ENCODE measurements at places on chromosomes 2 and 18.

GRCh38 chr2:96887493-96888012 lies 17.7 kb upstream of the SEMA4C start:
- peak; percentile 12 for DNase-seq

DNA sequence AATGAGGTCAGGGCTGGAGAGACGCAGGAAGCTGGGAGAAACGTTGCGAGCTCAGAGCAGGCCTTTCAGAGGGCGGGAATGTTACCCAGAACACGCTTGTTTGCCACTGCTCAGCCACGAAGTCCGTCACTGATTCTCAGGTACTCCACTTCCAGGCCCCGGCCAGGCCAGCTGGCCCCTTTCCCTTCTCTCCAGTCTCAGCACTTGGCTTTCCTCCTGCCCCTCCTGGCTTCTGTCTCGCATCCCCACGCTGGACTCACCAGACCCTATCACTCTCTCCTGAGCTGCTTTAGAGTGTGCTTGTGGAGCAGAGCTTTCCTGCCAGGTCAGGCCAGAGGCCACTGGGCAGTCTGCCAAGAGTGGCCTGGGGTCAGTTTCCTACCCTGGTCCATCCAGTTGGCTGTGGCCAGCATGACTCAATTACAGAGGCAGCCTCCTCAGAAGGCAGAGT lies 151.4 kb downstream of the TWIST2 start:
- no peak for DNase-seq

GRCh38 chr2:167962436-167963226 lies 284.8 kb downstream of the STK39 start:
- DNase-seq: no peak

DNA sequence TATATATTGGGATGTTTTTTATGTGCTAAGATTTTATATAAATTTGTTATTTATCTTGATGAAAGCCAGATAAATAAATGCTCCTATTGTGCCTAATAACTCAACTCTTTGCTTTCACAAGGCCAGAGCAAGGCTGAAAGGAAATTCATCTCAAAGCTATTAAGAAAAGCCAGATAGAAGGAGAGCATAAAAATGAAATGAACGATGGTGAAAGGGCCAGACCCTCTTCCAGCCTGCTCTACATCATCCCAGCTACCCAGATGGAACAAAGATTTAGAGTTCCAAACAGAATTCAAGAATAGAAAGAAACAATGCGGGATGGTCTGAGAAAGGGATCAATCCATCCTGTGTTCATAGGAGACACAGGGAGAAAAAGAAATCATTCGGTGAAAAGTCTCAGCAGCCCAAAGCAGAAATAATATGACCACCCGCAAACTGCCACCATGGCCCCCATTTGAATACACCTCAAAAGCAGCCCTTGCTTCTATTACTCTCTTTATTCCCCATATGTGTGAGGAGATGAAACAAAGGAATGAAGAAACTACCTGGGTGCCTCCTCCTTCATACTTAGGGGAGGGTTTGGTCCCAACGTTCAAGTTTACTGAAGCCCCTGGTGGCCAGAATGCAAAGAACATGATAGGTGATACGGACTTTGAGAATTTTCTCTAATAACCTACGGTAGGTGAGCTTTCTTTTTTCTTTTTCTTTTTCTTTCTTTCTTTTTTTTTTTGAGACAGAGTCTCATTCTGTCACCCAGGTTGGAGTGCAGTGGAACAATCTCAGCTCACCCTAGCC lies 110.1 kb upstream of the FBXO11 start:
- DNase-seq: no peak

DNA sequence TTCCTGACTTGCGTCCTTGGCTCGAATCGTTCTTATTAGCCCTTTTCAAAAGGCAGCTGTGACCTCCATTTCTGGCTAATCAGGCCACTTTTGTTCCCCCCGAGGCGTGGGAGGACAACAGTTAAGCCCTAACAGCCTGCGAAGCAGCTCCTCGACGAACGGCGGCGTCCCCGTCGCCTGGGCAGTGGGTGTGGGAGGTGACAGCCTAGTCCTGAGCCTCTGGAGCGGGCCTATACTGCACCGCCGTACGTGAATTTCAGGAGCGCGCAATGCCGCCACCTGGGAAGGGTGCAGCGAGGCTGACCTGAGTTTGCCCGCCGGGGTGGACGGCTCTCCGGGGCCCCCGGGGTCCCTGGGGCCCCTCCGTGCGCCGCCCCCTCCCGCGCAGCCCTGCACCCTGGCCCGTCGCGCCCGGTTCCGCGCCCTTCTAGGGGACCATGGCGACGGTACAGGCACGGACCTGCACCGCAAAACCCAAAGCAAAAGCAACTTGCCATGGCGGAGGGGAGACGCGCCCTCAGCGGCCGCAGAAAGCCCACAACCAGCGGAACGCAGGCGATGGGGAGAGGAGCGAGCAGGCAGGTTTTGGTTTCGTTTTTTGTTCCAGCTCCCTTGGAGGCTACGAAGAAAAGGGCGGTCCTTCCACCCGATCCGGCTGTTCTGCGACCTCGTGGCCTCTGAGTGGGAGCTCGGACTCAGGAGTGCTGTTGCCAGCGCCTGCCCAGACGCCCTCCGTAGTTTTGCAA lies at the start of gene RBM43:
Gene RBM43, minus strand, starts transcription at position 633 of the 746 bp plus-strand sequence. Its CDS starts 136 bp downstream, at position 497.
- no peak for DNase-seq

DNA sequence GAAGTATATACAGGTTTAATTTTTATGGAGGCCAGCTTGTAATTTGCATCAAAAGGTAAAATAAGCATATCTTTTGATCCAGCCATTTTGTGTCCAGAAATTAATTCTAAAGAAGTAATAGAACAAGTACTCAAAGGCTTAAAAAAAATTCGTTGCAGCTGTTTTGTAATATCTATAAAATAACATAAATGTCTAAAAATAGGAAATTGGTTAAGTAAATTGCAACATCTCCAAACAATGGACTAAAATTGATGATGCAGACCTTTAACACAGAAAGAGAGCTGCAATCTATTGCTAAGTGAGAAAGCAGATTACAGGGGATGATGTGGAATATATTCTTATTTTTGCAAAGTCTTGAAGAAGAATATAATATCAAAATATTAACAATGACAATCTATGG lies 19.4 kb downstream of the AAK1 start:
- DNase-seq: no peak

- DNase-seq: no peak
These were observed 19.7 kb upstream of the SCG2 start for GRCh38 chr2:223621901-223622300.

- DNase-seq: no peak
These were observed 93.7 kb downstream of the PAX3 start for GRCh38 chr2:222205136-222205535.

DNA sequence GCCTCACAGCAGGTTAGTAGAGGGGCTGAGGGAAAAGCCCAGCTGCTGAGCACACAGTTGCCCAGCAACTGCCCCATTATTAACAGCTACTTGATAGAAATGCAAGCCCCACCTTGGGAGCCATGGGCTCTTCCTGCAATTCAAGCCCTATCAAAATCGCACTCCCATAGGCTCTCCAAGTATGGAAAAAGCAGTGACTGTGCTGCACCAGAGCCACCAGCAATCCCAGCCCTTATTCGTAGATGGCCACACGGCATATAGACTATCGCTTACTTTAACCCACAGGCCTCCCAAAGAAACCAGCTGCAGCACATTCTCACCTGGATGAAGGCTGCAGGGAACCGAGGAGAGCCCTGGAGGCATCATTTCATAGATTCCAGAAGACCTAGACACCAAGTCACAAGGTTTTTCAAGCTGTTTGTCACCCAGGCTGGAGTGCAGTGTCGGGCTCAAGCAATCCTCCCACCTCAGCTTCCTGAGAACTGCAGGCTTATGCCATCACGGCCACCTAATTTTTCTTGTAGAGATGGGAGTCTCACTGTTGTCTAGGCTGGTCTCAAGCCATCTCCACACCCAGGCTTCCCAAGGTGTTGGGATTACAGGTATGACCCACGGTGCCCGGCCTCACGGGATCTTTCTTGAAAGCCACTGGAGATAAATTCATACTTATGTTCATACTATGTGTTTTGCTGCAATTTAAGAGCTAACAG lies 11.3 kb downstream of the NCL start:
- no peak for DNase-seq

DNA sequence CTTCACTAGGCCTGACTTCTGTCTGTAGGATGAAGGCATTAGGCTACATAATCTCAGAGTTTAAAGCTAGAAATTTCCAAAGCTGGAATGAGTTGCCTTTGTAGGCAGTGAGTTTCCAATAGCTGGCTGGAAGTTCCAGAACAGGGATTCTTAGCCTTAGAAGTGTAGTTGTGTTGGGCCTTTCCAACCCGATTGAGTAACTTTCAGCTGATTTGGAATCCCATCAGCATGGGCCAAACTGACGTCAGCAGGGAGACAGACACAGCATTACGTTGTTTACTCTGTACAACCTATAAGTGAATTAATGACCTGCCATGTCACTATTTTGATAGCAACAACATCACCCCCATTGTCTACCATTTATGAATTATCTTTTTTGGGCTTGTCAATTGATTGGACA lies 56.9 kb downstream of the SETBP1 start:
- DNase-seq: no peak

DNA sequence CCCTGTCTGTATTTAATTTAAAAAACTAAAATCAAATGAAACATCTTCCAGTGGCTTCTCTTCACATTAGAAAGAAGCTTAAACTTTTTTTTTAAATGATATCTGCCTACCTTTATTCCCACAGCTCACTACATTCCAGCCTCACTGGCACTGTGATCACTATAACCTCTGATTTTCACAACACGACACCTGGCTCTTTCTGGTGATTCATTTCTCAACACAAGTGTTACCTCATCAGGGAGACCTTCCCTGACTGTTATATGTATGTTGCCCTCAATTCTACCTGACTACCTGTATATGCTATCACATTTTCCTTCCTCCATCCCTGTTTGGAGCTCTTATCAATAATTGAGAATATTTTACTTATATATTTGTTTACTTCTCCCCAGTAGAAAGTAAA lies 76.6 kb downstream of the BAZ2B start:
- DNase-seq: no peak

GRCh38 chr18:51541230-51541629 lies 343.7 kb upstream of the MEX3C start:
- no peak for DNase-seq

- DNase-seq: no peak
These were observed 3.9 kb upstream of the TNFRSF11A start for GRCh38 chr18:62321201-62321600.

- no peak for DNase-seq
These were observed 13.9 kb upstream of the ASPRV1 start for GRCh38 chr2:69975136-69975852.

- no peak for DNase-seq
These were observed 19.4 kb downstream of the TOGARAM2 start for GRCh38 chr2:29000481-29000880.

- no peak for DNase-seq
These were observed 49.1 kb downstream of the KCNIP3 start for GRCh38 chr2:95346231-95346737.

DNA sequence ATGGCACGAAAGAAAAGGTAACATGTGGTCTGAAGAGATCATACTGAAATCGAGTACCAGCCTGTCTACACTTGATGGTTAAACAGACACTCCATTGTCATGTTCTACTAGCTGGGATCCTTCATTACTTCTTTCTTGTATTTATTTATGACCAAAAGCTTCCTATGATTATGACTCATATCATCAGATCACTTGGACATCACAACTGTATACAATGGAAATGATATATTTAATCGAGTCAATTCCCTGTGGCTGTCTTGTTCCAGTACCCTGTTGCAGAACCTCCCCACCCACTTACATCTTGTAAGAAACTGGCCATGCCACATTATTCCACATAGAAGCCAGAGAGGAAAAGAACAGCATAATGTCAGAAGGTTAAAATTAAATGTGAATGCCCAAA lies 358.9 kb downstream of the ZEB2 start:
- no peak for DNase-seq

- DNase-seq: no peak
These were observed 169.2 kb upstream of the NOSTRIN start for GRCh38 chr2:168633200-168633599.

DNA sequence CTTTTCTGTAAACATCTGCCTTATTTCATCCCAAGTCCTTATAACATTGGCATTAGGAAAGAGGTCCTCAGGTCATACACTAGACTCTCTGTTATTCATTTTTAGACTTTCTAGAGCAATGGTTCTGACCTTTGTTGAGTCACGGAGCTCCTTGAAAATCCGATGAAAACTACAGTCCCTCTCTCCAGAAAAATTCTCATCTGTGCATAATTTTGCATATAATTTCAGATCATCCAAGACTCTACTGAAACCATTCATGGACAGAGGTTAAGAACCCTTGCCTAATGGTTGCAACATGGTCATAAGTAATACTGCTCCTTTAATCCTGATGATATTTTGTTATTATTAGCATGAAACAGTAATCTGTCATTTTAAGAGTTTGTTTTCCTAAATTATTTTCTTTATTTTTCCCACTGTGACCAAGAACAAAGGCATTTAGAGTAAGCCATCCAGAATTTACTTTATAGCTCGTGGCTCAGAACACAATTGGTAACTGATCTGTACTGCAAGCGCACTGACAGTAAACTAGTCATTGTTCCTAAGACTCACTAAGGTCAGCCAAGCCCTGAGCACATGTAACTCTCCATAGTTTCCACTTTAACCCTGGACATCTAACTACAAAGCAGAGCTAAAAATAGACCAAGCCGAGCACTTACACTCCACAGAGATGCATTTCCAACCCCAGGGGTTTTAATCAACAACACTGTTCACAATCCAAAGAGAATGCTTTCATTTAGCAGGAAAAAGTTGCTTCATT lies 8.4 kb downstream of the MYOM1 start:
- DNase-seq: no peak

DNA sequence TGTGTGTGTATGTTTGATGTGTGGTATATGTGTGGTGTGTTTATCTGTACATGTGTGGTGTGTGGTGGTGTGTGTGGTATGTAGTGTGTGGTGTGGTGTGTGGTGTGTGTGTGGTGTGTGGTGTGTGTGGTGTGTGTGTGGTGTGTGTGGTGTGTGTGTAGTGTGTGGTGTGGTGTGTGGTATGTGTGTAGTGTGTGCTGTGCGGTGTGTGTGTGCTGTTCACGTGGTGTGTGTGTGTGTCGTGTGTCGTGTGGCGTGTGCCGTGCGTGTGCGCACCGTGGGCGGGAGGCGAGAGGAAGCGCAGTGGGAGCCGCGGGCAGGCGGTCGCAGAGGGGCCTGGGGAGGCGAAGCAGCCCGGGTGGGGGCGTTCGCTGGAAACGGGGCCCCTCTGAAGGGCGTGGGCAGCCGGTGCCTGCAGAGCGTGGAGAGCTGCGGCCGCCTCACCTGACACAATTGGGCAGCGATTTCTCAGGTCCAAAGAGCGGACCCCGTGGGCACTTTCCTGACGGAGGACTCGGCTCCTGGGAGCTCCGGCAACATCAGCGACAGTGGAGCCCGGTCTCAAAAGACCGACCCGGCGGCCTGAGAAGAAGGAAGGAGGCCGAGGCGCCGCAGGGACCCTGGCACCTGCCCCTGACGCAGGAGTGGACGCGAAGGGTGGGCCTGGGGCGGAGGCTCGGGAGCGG lies 741.1 kb upstream of the SALL3 start:
- DNase-seq: no peak
